ENCODE measurements at places on chromosomes 7 and 10. TPM values are rescaled to one million over a fixed set of nuclear protein-coding genes. Genes with fewer than 3 reads are reported as not detected.
A peak's percentile ranks its signal among the peaks of the same experiment; 100 is the strongest.

GRCh38 chr10:62895063-62895462 is 78.9 kb upstream of the EGR2 start:
- no peak for DNase-seq

DNA sequence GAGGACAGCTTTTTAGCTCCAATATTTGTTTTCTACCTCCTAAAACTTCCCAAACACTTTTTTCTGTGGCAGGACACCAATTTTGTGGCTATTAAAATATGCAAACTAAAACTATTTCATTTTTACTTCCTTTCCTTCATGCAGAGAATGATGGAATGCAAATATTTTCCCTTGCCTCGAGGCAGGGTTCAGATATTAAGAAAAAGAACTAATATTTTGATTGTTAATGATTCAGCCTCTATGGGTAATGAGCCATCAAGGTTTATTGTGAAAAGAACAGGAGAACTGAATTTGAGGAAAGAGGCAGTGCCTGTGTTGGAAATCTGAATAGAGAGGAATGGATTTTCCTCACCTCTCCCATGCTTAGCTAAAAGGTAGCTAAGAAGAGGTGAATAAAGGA is 43.1 kb upstream of the CASD1 start:
- DNase-seq, result no peak

DNA sequence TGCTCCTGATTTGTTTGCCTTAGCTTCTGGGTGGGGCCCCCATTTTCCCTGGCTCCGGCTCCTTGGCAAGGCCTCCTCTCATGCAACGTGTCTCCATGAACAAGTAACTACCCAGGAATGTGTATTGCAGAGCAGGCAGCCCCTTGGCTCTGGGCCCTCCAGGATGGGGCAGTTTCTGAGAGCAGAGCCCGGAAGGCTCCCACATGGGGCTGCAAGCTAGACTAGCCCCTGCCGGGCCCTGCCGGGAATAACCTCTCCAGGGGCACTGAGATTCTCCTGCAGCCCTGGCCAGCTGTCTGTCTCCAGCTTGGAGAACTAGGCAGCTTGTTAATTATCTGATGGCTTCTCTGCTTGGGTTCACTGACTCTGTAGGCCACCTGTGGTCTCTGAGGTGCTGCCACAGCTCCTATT is 184.0 kb upstream of the INHBA start:
- DNase-seq, result no peak

DNA sequence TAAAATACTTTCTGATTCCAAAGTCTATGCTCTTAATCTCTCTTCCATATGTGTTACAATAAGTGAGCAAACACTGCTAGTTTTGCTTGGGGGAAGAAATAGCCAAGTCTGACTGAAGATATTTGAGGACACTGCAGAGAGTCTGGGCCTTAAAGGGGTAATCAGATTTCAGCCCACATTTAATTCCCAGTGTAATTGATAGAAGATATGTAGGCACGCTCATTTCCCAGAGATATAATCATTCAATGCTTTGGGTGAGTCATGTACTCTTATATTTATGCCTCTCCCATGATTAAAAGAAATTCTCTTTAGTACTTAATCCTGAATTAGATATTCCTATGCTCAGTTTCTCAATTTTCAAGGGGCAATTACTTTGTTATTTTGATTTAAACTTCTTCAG is 178.1 kb upstream of the POM121L12 start:
- no peak for DNase-seq

GRCh38 chr7:42843205-42843800 is 68.6 kb downstream of the C7orf25 start:
- peak; percentile 37 for DNase-seq

GRCh38 chr10:23194966-23195845 is 3.1 kb downstream of the PTF1A start:
- no peak for DNase-seq

DNA sequence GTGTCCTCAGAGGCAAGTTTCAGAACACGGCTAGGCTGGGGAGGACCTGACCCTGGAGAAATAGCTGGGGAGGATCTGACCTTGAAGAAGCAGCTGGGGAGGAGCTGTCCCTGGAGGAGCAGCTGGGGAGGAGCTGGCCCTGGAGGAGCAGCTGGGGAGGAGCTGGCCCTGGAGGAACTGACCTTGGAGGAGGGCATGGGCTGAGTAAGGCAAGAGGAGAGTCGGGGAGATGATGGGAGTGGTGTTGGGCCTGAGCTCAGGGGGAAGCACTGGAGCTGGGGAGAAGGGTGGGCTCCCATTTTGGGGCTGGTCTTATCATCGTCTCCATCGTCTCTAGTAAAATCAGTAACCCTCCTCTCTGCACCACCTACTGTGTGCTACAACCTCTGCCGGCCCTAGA is 179.8 kb upstream of the SHH start:
- DNase-seq, result no peak

DNA sequence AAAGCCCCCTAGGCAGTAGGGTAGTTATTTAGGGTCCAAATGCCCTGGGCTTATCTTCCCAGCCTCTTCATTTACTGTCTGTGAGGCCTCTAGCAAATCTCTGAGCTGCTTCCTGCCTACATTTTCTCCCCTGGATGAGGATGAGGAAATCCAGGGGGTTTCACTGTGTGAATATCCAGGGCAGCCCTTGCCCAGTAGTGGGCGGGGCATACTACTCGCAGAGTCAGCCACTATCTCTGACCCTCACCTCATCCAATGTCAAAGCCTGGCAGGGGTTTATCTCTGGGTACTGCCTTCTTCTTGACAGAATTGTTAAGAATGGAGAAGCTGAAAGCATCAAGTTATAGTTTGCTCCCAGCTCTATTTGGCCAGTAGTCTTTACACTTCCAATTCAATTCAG is 48.9 kb downstream of the CUZD1 start:
- DNase-seq, result no peak

GRCh38 chr10:67648613-67649229 is 47.3 kb downstream of the CTNNA3 start:
- DNase-seq, result no peak

GRB10 gene
- 63.9 TPM for total RNA-seq

LBX1 gene
- not detected for total RNA-seq

FZD1 gene
- 24.6 TPM for total RNA-seq

INSYN2A gene
- not detected for total RNA-seq

Measured in adrenal gland (tissue), 19 donors.